GM12891 (cell line): ENCODE measurements at places on chromosomes 16 and 17.

GRCh38 chr17:32805029-32805976, 71.6 kb downstream of the MYO1D start:
- no peak for DNase-seq

- no peak for DNase-seq
Observed at GRCh38 chr17:58510075-58510474, 4.4 kb downstream of the MTMR4 start.

- no peak for DNase-seq
Observed at GRCh38 chr17:82441691-82442487, 8.7 kb downstream of the CYBC1 start.

DNA sequence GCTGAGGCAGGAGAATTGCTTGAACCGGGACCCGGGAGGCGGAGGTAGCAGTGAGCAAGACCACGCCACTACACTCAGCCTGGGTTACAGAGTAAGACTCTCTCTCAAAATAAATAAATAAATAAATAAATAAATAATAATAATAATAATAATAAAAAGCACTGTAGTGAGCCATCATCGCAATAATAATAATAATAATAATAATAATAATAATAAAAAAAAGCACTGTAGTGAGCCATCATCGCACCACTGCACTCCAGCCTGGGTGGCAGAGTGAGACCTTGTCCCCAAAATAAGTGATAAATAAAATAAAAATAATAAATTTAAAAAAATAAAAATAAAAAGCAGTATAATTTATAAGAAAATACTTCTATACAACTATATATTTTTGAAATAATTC, 40.3 kb downstream of the SMURF2 start:
- no peak for DNase-seq

DNA sequence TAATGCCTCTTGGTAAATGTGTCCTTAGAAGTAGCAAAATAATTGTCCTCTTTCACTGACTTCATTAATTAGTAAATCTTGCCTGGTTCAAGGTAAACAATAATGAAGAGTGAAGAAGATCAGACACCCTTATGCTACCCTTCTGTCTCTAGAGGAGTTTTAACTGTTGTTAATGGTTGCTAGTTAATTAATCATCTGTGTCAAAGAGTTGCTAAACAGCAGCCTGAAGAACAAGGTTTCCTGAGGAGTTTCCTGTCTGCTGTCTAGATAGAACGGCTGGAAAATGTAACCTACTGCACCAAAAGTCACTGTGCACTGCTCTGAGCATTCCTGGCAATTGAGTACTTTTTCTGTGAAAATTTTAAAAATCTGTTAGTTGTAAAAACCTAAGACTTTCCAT, 131.3 kb downstream of the NLK start:
- DNase-seq = no peak

- no peak for DNase-seq
Observed at GRCh38 chr17:50350733-50351132, 4.8 kb downstream of the XYLT2 start.

DNA sequence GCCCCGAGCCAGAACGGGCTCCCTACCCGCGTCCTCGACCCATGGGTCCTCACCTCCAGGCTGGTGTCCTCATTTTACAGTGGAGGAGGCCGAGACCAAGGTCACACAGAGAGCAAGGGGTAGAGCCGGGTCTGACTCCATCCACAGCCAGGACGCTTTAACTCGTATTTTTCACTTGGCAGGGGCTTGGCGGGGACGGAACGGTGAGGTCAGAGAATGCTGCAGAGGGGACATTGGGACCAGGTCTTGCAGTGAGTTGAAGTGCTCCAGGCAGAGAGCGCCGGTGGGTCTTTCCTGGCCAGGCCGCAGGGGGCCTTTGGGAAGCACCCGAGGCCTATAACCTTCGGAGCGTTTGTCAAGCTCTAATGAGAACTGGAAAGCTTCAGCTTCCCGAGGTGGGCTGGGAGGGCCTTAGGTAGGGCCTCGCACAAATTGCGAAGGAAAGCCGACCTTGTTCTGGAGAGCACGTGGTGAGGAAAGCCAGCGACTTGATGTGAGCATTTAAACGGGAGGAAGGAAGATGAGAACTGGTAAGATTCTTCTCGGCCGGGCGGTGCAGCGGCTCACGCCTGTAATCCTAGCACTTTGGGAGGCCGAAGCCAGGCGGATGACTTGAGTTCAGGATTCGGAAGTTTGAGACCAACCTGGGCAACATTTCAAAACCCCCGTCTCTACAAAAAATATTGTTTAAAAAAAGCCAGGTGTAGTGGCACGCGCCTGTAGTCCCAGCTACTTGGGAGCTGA, 908 bp upstream of the CLUH start:
- DNase-seq = no peak

DNA sequence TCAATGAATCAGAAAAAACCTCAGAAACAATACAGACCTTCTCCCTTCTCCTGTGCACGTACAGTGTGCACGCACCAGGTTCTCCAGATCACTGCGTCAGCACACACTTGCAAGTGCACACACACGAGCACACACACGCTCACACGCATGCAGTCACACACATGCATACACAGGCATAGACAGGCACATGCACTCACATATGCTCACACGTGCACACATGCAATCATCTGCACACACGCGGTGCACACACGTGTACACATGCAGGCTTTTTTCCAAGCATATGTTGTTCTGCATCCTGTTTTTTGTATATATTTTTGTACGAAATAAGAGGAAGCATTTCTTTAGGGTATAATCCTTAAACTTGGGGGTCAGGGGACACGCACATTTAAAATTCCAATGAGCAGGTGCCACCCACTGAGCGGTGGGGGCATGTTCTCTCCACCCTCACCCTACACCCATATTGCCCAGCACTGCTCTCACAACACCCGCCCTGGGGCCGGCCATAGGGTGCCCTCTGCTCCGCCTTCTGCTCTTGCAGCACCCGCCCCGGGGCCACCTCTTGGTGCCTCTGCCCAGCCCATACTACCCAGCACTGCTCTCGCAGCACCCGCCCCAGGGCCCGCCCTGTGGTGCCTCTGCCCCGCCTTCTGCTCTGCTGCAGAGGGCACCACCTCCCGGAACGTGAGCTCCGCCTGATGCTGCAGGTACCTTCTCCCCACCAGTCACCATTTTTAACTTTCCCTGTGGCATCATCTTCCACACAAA, 20.9 kb downstream of the KLHDC4 start:
- DNase-seq = no peak

GRCh38 chr16:1786242-1787055, 3.7 kb downstream of the NUBP2 start:
- no peak for DNase-seq

- peak; percentile 44 for DNase-seq
Observed at GRCh38 chr16:81873843-81874752, 95.0 kb downstream of the PLCG2 start.

GRCh38 chr16:81899601-81900000, 111.7 kb downstream of the SDR42E1 start:
- DNase-seq = no peak

GRCh38 chr16:55901566-55902217, 26.5 kb upstream of the CES5A start:
- DNase-seq = no peak

DNA sequence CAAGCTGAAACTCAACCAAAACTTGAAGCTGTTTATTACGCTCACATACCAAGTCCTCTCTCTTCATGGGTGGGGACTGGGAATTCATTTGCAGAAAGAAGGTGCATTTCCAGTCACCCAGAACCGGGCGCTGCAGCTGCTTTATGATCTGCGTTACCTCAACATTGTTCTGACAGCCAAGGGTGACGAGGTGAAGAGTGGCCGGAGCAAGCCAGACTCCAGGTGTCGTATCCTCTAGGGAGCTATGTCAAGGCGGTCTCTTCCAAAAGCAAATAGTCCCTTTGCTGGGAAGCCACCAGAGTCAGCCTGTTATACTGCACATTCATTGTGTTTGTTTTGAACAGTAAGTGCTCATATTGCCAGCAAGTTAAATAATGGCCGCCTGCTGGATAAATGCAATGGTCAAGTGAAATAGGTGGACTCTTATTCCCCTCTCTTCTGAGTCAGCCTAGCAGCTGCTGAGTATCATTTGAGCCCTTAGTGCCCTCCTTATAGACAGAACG, 12.7 kb downstream of the COG1 start:
- DNase-seq = no peak

GRCh38 chr17:66302761-66303626, 581 bp downstream of the PRKCA start:
- peak; percentile 15 for DNase-seq

- DNase-seq = no peak
Observed at GRCh38 chr17:55458978-55459377, 37.3 kb upstream of the MMD start.

GRCh38 chr17:69445132-69445531, 30.6 kb downstream of the MAP2K6 start:
- no peak for DNase-seq

DNA sequence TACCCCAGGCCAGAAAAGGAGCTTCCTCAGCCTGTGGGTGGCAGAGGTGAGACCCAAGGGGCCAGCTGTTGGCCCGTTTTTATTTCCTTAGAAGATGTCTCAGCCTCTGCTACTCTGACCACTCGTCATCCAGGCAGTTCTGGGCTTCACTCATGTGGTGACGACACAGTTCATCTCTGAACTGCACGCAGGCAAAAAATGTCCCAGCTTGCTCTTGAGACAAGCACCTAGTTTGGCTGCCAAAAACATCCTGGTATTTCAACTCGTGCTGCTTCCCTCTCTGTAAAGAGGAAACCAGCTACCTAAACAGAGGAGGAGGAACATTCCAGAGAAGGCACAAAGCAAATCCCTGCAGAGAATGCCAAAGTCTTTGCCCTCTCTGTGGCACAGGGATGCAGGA, 125.7 kb downstream of the XYLT1 start:
- DNase-seq = no peak

- DNase-seq = no peak
Observed at GRCh38 chr17:80025140-80025539, 10.5 kb downstream of the TBC1D16 start.

DNA sequence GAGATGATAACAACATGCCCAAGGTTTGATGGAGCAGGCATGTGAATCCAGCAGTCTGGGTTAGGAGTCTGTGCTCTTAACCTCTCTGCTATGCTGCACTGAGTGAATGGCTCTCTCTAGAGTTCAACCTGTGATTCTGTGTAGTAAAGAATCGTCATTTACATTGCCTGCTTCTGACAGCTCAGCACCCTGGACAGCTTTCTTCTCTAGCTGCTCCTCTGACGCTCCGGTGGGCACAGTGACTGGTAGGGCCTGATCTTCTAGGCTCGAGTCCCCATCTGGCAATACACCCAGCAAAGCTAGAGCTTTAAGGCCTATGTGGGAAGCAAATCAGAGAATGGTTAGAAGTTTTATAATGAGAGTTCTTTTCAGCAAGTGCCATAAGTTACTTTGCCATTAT, 85.3 kb upstream of the ATP2A3 start:
- DNase-seq = no peak

DNA sequence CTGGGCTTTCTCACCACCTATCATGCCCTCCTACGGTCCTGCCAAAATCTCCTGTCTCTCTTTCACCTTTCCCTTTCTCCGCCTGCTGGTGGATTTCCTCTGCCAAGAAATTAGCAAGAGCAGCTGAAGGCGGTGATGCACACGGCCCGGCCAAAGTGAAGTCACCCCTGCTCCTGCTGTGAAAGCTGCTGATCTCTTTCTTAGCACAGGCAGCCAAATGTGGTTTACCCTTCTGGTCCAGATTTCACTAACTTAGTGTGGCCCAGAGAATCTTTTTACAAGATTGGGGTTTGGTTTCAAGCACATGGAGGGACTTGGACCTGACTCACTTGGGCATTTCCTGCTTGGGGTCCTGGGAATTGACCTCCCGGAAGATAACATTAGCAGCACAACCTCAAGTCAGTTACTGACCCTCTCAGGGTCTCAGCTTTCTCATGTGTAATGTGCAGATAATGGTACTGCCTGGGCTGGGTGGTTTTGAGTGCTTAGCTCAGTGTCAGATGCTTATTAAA, 155.7 kb downstream of the SOCS1 start:
- no peak for DNase-seq

DNA sequence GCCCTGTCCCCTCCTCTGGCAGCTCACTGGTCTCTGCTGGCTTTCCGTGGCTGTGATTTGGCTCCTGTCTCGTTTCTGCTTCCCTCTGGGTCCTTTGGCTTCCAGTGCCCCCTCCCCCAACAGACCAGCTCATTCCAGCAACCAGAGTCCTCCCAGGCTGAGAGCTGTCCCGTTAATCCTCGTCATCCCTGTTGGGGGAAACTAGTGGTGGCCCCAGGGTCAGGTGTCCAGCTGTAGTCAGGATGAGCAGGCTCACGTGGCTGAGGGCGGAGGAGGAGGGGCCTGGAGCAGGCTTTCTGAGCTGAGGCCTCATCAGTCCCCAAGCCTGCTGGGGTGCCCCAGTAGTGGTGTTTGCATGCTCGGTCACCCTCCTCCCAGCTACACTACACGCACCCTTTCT, 10.7 kb upstream of the CBX4 start:
- DNase-seq = no peak

DNA sequence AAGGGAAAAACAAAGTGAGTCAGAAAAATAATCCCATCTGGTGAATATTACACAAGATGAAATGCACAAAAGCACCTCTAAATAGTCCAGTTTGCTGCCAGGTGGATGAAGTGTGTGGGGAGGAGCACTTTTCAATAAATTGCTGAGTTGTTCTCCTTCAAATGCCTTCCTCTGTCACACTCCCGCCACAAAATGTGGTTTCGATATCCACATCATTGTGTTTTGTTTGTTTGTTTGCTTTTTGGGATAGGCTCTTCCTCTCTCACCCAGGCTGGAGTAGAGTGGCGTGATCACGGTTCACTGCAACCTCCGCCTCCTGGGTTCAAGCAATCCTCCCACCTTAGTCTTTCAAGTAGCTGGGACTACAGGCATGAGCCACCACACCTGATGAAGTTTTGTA, 24.6 kb upstream of the SHISA9 start:
- no peak for DNase-seq

DNA sequence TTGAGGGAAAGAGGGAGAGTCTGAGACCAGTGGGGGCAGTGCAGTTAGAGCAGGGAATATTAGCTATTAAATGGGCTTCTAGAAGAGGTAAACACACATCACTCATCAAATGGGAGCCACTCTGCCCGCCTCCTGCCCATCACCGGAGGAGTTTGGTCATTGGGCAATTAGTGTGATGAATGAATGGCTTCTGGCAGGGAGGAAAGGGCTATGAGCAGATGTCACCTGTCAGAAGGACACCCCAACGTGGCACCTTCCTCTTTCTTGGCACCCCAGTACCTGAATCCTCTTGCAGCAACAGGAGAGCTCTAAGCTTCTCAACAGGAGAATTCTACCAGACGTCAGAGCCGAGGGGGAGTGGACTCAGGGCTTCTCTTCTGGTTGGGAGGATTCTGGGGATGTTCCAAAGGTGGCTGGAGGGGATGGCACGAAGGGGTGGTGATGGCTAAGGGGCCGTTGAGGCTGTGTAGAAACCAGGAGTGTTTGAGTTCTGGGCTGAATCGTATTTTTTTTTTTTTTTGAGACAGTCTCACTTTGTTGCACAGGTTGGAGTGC, 11.0 kb downstream of the C1QTNF1 start:
- no peak for DNase-seq

- DNase-seq = no peak
Observed at GRCh38 chr17:19346351-19347255, 15.9 kb downstream of the B9D1 start.

- no peak for DNase-seq
Observed at GRCh38 chr16:46932802-46933201, 40.7 kb downstream of the DNAJA2 start.
